Renal cortical epithelial cell (primary cell): ENCODE measurements at places on chromosomes 11 and 22. TPM values are rescaled to one million over a fixed set of nuclear protein-coding genes. Genes with fewer than 3 reads are reported as not detected.

- DNase-seq, result no peak
These were observed 23.2 kb upstream of the UBASH3B start for GRCh38 chr11:122632181-122632824.

DNA sequence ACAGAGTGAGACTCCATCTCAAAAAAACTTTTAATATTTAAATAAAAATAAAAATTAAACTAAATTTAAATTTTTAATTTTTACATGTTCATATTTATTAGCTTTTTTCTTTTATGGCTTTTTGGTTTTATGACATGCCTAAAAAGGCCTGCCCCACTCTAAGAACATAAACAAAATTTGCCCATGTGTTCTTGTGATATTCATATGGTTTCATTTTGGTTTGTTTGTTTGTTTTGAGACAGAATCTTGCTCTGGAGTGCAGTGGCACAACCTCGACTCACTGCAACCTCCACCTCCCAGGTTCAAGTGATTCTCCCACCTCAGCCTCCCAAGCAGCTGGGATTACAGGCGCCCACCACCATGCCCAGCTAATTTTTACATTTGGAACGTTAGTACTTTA, 27.7 kb downstream of the SUSD2 start:
- no peak for DNase-seq

- DNase-seq, result peak; percentile 63
These were observed 1408.4 kb upstream of the TENM4 start for GRCh38 chr11:80849253-80849652.

GRCh38 chr22:38348751-38349496, 31.7 kb upstream of the CSNK1E start:
- DNase-seq, result no peak

- no peak for DNase-seq
These were observed 3.6 kb upstream of the C11orf86 start for GRCh38 chr11:66971488-66971887.

- DNase-seq, result no peak
These were observed 82.3 kb downstream of the C11orf91 start for GRCh38 chr11:33618351-33618710.

DNA sequence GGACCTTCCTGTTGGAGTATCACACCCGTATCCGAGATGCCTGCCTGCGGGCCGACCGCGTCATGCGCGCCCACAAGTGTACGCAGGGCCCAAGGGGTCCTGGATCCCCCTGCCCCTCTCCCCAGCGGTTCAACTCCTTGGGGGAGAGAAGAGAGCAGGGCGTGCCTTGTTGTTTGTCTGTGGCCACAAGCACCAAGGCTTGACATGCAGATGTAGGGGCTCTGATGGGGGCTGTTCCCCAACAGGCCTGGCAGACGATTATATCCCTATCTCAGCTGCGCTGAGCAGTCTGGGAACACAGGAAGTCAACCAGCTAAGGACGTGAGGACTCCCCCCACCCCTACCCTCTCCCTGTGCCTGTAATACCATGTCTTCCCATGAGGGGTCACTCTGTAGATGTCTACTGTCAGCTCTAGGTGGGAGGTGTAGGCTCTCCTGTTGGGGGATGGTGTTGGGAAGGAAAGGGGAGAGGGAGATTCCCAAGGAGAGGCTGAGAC, 6.8 kb downstream of the CFL1 start:
- no peak for DNase-seq

GRCh38 chr11:8720352-8720751, 37.8 kb downstream of the RPL27A start:
- peak; percentile 21 for DNase-seq

DNA sequence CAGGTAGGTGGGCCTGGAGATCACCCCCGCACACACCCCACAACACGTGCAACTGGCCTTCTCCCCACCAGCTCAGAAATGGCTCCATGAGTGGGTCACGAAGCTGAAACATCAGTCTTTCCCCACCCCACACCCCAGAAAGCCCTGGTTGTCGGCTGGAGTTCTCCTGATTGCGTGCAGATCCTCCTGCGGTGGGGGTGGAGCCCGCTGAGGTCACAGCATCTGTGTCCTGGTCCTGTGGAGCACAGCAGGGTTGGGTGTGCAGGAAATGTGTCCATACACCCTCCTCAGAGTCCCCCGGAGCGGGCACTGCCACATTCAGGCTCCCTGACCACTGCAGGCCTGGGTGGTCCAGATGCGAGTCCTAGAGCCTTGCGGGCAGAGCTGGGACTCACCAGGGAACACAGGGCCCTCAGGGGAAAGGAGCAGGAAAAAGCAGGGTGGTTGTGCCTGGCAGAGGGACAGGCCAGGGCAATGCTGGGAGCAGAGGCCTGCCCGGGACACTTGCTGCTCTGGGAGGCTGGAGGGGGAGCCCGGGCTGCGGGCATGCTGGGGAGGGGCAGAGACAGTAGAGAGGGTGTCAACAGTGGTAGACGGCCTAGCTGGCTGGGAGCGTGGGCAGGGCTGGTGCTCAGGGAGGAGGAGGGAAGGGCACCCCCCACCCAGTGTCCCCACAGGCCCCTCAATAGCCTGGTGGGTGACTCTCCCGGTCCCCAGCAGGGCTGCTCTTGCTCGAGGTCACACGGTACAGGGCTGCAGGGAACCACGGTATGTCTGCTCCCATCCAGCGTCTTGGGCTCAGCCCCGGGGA, 42.4 kb upstream of the PPARA start:
- DNase-seq, result no peak

DNA sequence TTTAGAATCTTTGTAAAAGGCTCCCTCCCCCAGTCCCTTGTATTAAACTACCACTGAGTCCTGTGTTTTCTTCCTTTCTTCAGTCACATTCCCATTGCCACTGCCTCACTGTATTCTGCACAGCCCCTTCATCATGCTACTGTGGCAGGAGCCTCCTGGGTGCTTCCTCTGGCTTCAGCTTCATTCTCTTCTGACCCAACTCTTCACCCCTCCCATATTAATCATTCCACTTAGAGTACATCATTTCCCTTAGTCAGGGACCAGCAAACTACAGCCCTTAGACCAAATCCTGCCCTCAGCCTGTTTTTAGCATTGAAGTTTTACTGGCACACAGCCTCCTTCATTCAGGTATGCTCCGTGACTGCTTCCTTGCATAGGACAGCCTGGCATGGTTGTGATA, 127.7 kb upstream of the MTNR1B start:
- DNase-seq, result no peak

DNA sequence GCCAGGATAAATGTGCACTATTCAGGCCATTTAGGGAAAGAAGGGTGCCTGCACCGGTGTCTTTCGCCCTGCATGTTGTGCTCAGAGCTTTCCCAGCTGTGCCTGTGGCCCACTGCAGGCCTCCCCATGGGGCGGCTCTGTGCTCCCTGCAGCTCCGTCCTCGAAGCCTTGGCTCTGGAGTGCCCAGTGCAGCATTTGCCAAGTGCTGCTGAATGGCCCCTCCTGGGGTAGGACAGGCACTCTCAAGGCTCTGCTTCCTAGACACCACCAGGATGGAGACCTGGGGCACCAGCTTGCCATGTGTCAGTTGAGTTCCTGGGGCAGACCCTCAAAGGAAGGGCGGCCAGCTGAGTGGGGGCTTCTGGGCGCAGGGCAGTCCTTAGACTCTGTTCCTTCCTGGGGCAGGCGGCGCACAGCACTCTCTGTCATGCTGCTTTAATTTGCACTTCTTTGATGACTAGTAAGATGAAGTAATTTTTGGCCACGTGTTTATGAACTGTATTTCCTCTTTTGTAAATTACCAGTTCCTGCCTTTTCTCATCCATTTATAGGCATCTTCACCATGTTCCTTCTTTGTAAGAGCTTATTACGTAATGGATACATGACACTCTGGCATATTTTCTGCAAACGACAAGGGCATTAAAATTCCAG, 32.1 kb upstream of the GNB1L start:
- DNase-seq, result peak; percentile 48

DNA sequence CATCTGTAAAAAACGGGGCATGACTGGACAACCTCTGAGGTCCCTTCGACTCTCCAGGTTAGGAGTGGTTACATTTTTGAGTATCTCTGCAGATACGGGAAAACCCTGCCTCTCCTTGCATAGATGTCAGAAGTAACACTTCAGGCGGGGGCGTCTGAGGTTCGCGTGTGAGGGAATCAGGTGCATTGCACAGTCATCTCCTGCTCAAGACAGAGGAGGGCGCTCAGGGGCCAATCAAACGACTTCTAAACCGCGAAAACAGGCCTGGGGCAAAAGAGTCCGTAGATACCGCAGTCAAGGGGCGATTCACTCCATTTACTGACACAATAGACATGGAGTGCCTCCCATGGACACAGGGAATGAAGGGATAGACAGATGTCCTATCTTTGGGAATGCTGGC, 31.7 kb downstream of the KIRREL3 start:
- no peak for DNase-seq

- DNase-seq, result peak; percentile 29
These were observed 104.1 kb upstream of the E2F8 start for GRCh38 chr11:19344661-19345518.

DNA sequence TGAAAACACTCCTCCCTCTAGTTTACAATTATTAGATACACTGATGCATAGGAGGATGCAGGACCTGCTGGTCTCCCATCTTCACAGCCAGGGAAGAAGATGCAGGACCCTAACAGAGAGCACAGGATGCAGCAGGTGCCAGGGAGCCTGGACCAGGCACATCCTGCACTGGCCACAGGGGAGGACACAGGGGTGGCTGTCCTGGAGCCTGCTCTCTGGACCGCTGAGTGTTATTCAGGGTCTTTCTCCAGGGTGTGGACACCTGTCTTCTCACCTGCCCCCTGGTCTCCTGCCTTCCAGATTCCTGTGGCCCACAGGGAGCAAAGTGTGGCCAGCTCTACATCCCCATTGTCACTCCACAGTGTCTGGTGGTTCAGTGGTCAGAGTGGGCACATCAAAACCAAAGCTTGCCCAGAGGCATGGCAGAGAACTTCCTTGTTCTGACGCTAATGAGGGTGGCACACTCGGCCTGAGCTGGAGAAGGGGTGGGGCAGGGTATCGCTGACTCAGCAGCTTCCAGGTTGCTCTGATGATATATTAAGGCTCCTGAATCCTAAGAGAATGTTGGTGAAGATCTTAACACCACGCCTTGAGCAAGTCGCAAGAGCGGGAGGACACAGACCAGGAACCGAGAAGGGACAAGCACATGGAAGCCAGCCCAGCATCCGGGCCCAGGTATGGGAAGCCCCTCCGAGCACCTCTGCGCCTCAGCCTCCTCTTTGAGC, at the start of gene APOBEC3A:
TSS of gene APOBEC3A (plus strand) at position 564 of the 725 bp plus-strand sequence. CDS start at position 647, 83 bp downstream.
- peak; percentile 23 for DNase-seq

GRCh38 chr11:67372993-67373647, at the start of gene CLCF1:
Gene CLCF1, minus strand, starts transcription at chr11:67373598. Its CDS starts 59 bp downstream, at chr11:67373539.
- DNase-seq, result no peak

DNA sequence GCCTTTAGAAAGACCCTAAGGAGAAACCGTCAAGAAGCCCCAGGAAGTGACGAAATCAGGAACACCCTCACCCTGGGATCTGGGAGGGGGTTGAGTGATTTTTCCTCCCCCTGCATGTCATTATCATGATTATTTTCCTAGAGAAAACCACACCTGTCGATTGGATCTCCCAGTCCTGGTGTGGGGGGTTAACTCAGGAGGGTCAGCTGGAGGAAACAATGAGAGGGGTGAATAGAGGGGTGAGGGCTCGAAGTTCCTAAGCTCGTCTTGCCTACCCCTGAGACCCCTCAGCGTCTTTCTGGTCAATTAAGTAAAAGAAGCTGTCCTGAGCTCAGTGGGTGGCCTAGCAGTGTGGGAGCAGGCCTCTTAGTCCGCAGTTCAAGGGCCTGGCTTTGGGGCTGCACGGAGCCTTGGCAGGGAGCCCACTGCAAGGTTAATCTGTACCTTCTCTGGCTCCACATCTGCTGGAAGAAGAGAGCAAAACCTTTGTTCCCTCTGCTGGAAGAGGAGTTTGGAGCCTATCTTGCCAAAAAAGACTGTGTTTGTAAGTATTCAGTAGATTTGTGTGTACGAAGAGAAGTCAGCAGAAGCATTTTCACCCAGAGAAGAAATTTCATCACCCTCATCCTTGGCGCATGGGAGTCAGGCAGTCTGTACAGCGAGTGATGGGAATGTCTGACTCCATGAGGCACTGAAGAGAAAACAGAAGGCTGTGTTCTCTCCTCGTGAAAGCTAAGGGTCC, 34.2 kb upstream of the FTH1 start:
- DNase-seq, result peak; percentile 83

DNA sequence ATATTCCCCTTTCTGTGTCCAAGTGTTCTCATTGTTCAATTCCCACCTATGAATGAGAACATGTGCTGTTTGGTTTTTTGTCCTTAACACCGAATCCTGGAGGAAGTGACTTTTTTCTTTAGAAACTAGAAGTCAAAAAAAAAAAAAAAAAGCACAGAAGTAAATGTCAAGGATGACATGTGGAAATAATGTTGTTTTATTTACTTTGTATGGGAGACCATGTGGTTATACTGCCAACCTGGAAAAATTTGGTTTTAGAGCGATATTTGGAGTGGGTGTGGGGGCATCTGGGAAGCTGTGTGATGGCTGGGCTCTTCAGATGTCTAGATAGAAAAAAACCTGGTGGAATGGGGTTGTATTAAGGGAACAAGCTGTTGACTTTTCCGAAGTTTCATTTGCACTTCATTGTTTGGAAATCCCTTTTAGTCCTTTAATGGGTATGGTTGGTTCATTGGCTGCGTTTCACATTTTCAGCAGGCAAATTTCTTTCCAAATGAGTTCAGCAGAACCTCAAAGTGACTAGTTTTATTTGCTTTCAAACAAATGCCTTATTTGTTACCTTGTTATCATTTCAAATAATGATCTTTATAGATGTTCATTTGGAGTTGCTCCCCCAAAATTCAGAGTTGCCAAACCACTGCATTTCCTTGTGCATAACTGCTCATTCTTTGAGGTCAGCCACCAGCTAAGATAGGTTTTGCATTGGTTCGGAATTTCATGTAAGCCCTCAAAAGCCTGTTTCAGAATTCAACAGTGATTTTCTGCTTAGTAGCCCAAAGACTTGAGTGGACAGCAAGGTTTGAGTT, 508.2 kb downstream of the METTL15 start:
- DNase-seq, result no peak

- DNase-seq, result no peak
These were observed 43.2 kb downstream of the USP47 start for GRCh38 chr11:11884774-11885481.

DNA sequence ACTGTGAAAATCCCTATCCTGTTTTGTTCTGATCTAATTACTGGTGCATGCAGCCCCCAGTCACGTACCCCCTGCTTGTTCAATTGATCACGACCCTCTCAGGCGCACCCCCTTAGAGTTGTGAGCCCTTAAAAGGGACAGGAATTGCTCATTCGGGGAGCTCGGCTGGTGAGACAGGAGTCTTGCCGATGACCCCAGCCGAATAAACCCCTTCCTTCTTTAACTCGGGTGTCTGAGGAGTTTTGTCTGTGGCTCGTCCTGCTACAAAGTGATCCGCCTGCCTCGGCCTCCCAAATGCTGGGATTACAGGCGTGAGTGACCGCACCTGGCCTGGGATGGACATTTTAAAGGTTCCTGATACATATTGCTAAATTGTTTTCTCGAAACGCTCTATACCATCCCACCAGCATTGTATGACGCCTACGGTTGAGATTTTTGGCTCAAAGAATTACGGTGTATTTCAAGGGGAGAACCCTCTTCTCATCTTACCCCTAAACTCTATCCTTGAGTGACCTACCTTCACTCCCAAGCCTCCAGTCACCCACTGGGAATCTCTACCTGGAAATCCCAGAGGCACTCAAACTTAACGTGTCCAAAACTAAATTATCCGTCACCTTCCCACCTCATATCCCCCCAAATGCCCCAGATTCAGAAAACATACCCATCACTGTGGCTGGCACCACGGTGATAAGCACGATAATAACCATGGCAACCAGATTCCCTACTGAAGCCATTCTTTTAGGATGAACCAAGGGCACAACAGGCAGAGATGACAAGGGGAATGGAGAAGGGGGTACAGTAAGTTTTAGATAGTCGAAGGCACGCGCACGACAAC, 789 bp upstream of the POLA2 start:
- no peak for DNase-seq

The C11orf52 gene
- total RNA-seq, result 9.2 and 15.3 TPM in 2 replicates

The ANKK1 gene
- total RNA-seq, result 0.15 TPM in 1 of 2 replicates, not detected in the other

The IL17REL gene
- not detected in 2 replicates for total RNA-seq

The RTCB gene
- total RNA-seq, result 126 and 182 TPM in 2 replicates

The CHRM4 gene
- not detected in 2 replicates for total RNA-seq

The FEN1 gene
- 12.1 and 35.6 TPM in 2 replicates for total RNA-seq
